H4 (cell line): ENCODE measurements at places on chromosomes 11 and 22. TPM values are rescaled to one million over a fixed set of nuclear protein-coding genes. Genes with fewer than 3 reads are reported as not detected.

IGSF22 gene
- not detected in 2 replicates for total RNA-seq

DTX4 gene
- total RNA-seq = 0.58 and 1.6 TPM in 2 replicates

OR5M3 gene
- not detected in 2 replicates for total RNA-seq

DNA sequence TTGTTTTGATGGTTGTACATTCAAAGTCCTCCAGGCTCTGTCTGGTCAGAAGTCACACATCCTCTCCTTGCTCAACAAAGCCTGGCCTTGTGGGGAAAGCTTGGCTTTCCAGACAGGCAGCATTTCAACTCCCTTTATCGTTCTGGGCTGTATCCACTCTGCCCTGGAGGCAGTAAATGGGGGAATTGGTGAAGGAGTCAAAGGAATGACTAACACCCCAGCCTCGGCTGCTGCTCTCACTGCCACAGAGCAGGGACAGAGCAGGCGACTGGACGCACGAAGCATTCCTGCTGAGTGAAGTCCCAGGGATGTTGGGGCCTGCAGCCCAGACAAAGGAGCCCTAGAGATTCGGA is 52.8 kb downstream of the WNT11 start:
- DNase-seq = no peak

- DNase-seq = no peak
These were observed 156.4 kb downstream of the ATG16L2 start for GRCh38 chr11:72970557-72971118.

GRCh38 chr11:48184452-48184851 is 32.2 kb upstream of the OR4B1 start:
- DNase-seq = no peak

DNA sequence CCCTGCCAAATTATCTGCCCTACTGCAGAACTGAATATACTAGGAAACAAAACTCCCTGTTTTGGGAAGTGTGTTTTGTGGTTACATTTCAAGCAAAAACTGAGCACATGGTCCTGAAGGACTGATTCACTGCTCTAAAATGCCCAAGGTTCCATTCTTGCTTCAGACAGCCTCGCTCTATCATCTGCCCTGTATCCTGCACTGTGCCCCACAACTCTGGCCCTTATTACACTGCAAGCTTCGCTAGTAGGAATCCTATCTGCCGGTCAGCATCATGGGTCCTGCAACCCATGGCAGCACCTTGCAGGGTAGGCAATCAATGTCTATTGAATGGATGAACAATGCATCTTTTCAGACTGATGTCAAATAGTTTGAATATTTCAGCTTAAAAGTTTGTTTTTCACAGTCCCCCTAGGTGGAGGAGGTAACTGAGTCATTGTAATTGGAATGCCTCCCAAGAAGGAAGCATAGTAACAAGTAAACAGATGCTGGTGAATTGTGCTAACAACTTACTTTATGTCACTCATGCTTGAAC is 21.3 kb downstream of the LAYN start:
- peak; percentile 30 for DNase-seq

DNA sequence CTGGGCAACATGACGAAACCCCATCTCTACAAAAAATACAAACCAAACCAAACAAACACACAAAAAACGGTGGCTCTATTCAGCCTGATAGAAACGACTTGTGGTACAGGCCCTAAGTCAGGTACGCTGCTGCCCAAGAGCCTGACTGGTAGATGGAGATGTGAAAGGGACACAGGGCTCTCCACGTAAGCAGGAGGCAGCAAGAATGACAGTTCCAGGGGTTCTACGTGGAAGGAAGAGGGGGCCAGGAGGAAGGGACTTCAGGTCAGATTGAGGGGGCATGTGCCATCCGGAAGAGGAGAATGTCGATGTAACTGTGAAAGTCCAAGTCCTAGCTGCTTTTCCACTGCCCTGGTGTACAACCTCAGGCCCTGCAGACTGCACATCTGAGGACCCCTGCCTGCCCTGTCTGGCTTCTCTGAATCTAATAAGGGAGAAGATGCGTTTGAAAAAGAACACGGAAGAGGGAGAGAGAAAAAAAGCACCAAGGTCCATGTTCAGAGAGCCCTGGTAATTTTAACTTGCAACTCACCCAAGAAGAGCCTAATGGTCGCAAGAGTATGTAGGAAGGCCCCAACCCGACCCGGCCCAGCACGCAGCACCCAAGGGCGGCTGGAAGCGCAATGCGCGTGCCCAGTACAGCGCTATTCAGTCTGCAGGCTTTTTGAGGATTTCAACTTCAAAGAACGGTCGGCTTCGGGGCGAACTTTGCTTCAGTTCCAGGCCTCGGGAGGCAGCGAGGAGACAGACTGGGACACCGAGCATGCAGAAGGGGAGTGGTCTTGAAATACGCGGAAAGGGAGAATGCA is 909 bp upstream of the ZNRD2 start:
- DNase-seq = no peak
